ENCODE measurements at places on chromosomes 13 and 19.

DNA sequence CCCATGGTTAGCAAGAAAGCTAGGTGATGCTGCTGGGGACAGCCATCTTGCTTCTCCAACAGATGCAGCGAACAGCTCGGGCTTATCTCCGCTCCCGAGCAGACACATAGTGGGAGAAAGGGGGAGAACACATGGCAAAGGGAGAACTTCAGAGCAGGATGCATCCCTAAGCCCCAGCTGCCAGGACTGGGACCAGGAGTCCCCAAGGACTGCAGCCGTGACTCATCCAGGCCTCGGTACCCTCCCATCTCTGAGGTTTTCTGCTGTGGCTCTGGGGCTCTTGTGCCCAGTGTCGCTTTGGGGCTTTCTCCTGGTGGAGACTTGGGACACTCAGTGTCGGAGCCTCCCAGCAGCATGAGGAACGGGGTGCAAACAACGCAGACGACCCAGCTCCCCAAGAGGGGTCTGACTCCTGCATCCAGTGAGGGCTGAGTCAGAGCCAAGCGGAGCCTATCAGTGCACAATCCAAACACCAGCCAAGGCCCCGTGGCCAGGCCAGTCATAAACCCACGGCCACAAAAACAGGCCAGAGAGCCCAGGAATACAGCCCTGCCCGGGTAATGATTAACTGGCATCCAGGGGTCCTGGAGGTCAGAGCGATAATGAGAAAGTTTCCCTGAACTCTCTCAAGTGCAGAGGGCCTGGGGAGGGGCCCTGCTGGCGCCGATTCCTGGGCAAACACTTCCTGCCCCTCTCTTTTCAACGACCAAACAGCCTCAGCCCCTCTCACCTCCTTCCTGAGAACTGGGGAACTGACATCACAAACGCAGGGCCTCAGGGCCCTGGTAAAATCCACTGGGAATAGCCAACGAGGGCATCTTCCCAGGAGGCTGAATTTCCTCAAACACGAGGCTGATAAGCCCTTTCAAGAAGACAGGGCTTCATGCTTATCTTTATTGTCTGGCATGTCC is 202.9 kb downstream of the USP12 start:
- no peak for DNase-seq

DNA sequence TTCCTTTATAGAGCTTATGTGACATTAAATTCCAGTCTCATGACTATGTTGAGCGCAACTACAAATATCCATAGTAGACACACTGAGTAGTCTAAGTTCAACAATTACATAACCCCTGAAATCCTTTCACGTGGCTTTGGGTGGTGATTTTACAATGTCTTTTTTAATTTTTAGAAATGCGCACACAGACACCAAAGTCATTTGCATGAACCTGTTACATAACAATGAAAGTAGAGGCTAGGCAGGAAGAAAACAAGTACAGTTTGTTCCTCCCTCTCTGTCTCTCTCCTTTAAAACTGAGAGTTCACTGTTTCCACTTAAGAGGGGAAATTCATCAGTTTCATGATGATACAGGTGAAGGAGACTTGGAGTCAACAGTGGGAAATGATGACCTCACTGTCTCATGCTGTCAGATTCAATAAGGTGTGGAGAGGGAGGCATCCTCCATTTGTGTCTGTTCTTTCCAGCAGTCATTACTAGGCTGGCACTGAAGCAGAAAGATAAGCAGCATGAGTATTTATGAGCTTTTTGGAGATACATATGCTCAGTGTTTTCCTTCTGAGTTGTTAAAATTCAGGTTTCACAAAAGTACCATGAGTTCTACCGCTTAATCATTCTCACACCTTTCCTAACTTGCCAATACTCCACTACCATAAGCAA is 201.8 kb downstream of the LHFPL6 start:
- no peak for DNase-seq

- DNase-seq: peak; percentile 5
Measured at GRCh38 chr13:37453246-37453645, 145.3 kb downstream of the POSTN start.

GRCh38 chr13:31046711-31047279 is 114.3 kb downstream of the TEX26 start:
- no peak for DNase-seq

DNA sequence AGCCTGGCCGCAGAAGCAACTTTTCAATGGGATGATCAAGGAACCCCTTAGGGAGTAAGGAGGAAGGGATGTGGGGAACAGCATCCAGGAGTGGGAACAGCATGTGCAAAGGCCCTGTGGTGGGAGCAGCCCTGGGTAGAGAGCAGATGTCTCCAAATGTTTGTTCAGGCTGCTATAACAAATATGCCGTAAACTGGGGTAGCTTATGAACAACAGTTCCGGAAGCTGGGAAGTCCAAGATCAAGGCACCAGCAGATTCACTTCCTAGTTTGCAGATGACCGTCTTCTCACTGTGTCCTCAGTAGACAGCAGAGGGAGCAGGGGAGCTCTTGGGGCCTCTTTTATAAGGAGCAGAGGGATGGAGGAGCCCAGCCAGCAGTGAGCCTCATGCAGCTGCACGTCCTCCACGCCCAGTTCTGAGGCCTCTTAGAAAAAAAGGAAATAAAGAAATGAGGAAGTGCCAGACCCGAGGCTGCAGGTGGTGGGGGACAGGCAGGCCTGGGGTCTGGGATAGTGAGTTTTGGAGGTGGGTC is 4.2 kb upstream of the LRRC25 start:
- DNase-seq: no peak

DNA sequence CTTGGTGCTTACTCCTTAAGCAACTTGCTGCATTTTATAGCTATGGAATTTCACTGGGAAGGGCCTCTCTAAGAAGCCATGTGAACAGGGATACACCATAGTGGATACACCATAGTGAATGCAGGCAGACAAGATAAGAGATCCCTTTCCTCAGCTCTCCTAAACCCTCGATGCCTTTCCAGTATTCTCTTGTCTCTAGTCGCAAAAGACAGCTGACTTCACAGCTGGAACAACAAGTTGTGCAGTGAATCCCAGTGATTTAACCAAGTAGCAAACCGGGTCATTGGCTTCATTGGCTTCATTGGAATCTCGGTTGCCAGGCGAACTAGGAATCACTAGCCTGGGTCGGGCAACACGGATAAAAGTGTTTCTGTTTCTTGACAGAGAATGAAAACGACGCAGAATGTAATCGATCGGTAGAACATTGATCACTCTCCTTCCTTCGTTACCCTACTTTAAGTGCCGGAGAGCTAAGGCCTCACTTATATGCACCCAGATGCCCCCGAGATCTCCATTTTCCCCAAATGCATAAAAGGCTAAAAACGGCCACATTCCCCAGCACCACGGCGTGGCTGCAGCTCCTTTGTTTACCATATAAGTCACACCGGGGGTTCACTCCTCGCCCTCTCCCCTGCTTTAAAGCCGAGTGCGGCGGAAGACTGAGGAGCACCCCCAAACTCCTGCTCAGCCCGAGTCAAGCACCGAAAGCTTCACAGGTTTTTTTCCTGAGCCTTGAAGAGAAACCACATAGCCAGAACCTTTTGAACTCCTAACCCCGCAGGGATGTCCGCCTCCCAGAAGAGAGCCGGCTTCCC is 674 bp downstream of the TRPC4 start:
- DNase-seq: no peak

DNA sequence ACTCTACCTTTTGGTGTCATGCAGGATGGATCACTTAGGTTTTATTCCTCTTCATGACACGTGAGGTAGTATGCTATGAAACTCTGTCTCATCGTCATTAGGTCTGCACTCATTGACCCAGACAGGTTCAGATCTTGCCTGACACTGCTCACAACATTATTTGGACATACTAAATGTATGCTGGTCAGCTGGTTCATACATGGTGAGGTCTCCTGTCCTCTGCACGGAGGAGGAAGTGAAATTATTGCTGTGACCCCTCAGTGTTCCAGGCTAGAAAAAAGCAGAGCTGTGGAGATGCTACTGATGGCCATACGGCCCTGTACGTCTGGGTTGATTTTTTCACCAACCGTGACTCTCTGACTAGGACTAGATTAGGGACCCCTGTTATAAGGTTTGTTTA is 35.8 kb downstream of the LATS2 start:
- no peak for DNase-seq

DNA sequence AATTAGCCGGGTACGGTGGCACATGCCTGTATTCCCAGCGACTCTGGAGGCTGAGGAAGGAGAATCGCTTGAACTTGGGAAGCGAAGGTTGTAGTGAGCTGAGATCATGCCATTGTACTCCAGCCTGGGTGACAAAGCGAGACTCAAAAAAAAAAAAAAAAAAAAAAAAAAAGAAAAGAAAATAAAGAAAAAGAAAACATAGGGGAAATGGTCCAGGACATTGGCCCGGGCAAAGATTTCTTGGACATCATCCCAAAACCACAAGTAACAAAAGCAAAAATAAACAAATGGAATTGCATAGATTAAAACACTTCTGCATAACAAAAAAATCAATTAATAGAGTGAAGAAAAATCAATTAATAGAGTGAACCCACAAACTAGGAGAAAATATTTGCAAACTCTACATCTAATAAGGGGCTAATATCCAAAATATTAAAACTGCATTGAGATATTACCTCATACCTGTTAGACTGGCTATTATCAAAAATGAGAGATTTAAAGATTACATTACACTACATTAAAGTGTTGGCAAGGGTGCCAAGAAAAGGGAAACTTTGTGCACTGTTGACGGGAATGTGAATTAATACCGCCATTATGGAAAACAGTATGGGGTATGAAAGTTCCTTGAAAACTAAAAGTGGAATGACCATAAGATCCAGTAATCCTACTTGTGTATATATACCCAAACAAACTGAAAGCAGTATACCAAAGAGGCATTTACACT is 18.5 kb upstream of the ABCC4 start:
- no peak for DNase-seq

DNA sequence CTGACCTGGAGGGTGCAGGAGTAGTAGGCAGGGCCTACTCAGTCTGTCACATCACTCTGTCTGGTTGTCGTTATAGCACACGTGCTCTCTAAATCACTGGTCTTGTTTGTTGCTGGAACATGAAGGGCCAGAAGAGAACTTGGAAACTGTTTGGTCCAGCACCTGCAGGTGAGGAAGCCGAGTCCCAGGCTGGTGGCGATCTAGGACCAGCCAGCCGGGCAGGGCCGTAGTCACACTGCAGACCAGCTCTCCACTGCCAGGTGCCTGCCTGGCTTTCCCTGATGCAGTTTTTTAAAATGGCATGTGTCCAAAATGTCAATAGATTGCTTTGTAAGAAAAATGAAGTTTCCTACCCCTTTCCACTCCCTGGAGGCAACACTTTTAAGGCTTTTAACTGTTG is 53.7 kb downstream of the GGACT start:
- DNase-seq: no peak

- DNase-seq: no peak
Measured at GRCh38 chr13:23709536-23709935, 139.3 kb downstream of the TNFRSF19 start.

DNA sequence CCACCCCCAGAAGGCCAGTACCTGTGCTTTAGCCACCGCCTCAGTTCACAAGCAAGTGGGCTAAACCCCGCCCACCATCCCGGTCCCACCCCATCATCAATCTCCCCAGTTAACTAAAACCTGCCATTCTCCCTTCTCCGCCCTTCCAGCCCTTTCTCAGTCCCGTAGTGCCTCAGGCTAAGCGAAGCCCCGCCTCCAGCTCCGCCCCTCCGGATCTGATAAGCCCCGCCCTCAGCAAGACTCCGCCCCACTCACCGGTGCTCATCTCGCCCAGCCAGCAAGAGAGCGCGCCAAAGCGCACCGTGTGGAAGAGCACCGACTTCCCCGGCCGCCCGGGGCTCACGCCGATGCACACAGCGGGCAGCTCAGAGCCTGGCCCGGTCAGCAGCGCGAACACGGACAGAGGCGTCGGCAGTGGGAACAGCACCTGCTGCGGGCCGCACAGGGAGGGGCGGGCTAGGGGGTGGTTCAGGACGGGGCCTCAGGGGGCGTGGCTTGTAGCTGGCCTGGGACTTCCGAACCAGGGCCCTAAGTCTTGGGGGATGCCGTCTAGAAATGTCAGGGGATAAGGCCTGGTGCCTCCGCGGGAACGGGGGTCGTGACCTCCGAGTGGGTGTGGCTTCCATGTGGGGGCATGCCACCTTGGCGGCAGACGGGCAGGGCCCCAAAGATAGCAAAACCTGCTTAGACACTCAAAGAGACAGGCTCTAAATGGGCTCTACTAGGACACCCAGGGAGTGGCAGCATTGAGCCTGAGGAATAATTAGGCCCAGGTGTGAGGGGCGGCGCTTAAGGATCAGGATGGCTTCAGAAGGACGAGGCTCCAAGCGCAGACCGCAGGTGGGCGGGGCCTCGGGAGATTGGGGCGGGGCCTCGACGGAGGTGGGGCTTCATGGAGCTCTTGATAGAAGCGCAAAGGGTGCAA is 21.4 kb downstream of the MAP4K1 start:
- peak; percentile 77 for DNase-seq

DNA sequence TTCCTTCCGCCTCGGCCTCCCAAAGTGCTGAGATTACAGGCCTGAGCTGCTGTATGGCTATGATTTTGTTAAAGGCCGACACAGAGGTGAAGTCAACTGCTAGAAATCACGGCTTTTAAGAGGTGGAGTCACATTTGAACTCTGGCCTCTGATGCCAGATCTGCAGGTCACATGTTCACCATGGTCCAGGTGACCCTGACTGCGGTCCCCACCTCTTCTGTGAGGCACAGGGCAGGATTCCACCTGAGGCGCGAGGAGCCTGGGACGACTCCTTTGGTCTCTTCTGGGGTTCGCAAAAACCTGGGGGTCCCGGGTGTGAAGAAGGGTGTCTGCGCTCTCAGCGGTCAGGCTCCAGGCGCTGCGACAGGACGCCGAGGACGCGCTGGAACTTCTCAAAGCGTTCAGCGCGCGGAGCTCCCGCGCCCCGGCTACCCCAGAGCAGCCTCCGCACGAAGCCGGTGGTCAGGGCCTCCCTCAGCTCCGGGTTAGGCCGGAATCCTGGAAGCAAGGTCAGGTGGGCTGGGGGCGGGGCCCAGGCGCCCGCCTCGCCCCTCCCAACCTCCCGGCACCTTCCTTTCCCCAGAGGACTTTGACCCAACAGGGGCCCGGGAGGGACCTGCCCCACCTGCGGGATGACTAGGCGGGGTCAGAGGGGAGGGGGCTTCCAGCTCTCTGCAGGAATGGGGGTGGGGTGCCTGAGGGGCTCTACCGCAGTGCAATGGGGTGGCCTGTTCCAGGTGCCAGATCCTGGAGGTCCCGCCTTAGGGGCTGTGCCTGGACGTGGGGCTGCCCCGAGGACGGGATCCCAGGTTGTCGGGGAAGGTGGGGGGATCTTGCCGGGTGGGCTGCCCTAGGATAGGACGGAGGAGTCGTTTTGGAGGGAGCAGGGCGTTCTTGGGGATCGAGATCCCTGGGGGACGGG is 13.0 kb downstream of the TRIP10 start:
- no peak for DNase-seq

GRCh38 chr13:29858667-29859066 is 8.2 kb upstream of the UBL3 start:
- DNase-seq: no peak

- no peak for DNase-seq
Measured at GRCh38 chr13:44003481-44003880, 123.8 kb downstream of the LACC1 start.

- no peak for DNase-seq
Measured at GRCh38 chr19:13003081-13003480, 7.8 kb downstream of the NFIX start.

GRCh38 chr13:33146843-33147611 is 130.8 kb downstream of the KL start:
- DNase-seq: no peak
